ENCODE measurements at places on chromosomes 13 and 19.

- no peak for DNase-seq
Measured at GRCh38 chr19:40954573-40954972, 36.5 kb upstream of the CYP2B6 start.

DNA sequence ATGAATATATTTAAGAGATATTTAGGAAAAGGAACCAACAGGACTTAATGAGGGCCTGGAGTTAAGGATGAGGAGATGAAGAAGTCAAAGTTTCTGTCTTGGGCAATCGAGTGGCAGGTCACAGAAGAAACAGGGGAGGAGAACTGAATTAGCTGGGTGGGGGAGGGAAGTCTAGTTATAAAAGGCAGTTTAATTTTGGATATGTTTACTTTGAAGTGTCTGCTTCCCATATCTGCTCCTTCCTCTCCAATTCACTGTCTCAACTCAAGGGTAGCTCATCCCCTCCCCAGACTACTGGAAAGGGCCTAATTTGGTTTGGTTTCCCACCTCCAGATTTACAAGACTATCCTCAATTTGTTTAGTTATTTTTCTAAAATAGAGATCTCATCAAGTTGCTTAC, 195.9 kb downstream of the VWA8 start:
- DNase-seq: no peak

GRCh38 chr19:2254064-2254872, 1.9 kb downstream of the JSRP1 start:
- no peak for DNase-seq

- DNase-seq: no peak
Measured at GRCh38 chr19:10872546-10873107, 1.3 kb downstream of the CARM1 start.

DNA sequence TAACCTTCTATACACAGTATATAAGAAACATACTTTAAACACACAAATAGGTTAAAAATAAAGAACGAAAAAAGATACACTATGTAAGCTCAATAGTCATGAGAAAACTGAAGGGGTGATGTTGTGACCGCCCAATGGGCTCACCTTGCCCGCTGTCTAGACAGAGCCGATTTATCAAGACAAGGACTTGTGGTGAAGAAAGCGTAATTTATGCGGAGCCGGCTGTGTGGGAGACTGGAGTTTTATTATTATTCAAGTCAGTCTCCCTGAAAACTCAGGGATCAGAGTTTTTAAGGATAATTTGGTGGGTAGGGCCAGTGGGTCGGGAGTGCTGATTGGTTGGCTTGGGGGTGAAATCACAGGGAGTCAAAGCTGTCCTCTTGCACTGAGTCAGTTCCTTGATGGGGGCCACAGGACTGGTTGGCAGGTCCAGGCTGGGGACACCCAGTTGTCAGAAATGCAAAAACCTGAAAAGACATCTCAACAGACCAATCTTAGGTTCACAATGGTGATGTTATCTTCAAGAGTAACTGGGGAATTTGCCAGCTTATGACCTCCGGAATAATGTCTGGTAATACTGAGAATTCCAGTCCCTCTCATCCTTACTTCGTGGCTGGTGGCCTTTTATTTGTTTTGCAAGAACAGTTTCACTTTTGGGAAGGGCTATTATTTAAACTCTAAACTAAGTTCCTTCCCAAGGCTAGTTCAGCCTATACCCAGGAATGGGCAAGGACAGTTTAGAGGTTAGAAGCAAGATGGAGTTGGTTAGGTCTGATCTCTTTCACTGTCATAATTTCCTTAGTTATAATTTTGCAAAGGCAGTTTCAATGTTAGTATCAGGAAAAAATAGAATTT, 96.6 kb downstream of the UBL3 start:
- no peak for DNase-seq

DNA sequence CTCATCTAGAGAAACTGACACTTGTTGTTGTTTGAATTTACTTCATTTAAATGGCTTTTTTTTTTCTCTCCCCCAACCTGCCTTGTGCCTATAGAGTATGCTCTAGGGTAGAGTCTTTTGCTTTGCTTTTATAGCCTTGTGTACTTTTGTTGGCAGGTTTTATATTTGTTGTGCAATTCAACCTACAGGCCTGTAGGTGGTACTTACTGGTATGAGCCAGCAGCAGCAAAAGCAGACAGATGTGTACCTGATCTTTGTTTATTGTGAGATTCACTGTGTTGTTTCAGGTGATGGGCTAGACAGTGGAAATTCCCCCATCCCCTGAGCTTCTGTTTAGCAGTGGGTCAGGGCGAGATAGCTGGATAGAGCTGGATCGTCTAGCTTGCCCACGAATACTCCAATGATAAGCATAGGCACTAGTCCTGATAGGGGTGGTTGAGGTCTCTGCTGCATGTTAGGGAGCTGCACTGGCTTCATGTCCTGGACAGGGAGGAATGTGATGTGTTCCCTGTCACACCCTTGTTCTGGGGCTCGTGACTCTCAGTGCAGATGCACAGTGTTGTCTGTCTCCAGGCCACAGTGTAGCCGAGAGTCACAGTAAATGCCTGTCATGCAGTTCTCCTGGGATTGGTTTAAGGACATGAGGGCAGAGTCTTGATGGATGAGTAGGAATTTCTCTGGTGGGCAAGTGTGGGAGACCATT, 21.3 kb downstream of the DNAJC3 start:
- DNase-seq: no peak

GRCh38 chr13:58583966-58584365, 952.4 kb downstream of the PCDH17 start:
- DNase-seq: no peak

GRCh38 chr19:55376241-55376933, at the start of gene TMEM190:
TMEM190 (plus strand) TSS chr19:55376826; CDS start chr19:55376854, 28 bp downstream.
- no peak for DNase-seq

GRCh38 chr13:61410669-61411297, 4.9 kb downstream of the PCDH20 start:
- no peak for DNase-seq

GRCh38 chr19:40640744-40641143, 39.6 kb downstream of the LTBP4 start:
- no peak for DNase-seq

- DNase-seq: no peak
Measured at GRCh38 chr19:58304748-58305064, 471 bp upstream of the ERVK3-1 start.

DNA sequence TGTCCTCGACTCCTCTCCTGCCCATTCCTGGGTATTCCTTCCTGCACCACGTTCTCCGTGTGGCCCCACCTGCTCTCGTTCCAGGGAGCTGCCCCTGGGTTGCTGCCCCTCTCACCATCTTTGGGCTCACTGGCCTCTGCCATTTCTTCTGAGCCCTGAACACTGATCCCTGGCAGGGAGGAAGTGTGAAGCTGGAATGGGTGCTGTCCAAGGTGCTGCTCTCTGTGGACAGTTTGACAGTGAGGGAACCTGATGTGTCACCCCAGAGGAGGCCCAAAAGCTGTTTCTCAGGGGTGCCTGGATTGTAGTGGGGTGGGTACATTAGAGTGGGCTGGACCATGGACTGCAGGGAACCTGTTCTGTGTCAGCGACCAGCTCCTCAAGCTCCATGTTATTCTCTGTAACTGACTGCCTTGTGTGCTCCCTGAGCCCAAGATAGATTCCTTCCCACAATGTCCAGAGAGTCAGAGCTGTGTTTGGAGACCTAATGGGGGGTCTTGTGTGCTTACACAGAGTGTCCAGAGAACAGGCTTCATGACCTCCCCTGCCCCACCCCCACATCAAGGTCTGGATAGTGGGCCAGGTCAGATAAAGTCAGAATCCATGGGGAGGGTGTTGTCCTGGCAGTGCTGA, 7.2 kb upstream of the CEACAM8 start:
- DNase-seq: peak; percentile 18

DNA sequence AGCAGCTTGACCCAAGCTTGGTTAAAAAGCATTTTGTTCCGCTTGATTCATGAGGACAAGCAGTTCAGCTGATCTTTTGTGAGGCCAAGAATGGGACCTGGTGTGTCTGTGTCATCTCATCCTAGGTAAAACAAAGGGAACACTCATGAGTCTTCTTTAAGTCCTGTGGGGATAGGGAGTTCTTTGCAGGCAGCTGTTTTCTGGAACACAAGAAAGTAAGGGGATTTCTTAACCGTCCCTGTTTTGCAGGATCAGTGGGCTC, 134.5 kb upstream of the TMTC4 start:
- DNase-seq: no peak

DNA sequence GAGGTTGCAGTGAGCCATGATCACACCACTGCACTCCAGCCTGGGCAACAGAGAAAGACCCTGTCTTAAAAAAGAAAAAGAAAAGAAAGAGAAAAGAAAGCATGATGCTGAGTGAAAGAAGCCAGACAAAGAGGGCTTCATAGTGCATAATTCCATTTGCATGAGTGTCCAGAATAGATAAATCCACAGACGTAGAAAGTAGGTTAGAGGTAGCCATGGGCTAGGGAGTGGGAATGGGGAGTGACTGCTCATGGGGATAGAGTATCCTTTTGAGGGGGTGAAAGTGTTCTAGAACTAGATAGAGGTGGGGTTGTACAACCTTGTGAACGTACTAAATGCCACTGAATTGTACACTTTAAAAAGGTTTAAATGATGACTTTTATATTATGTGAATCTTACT, 7.6 kb upstream of the OR1I1 start:
- no peak for DNase-seq

GRCh38 chr13:41577436-41577835, 120.1 kb downstream of the RGCC start:
- peak; percentile 66 for DNase-seq

DNA sequence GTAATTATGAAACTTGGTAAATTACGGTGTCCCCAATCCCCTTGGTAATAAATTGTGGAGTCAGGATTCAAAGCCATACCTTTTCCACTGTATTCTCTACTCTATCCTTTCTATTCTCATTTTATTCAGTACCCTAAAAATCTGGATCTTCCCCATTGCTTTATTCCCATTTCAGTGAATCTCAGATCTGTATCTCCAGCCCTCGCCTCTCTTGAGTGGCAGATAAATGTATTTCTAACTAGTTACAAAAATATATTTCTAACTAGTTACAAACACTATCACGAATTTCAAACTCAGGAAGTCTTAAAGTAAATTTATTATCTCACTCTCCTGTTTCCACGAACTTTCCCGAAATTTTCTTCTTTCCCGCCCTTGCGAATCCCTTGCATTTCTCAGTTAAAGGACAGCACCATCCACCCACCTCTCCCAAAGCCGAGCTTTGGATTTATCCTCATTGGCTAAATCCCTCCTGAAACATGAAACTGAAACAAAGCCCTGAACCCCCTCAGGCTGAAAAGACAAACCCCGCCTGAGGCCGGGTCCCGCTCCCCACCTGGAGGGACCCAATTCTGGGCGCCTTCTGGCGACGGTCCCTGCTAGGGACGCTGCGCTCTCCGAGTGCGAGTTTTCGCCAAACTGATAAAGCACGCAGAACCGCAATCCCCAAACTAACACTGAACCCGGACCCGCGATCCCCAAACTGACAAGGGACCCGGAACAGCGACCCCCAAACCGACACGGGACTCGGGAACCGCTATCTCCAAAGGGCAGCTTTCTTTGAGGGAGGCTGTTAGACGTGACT, 164.3 kb upstream of the PABPC3 start:
- no peak for DNase-seq

GRCh38 chr19:15180451-15181390, 20.1 kb downstream of the NOTCH3 start:
- DNase-seq: no peak

GRCh38 chr19:16829822-16830289, 658 bp downstream of the SIN3B start:
- no peak for DNase-seq

GRCh38 chr19:50501568-50502475, 9.2 kb downstream of the JOSD2 start:
- DNase-seq: peak; percentile 70

DNA sequence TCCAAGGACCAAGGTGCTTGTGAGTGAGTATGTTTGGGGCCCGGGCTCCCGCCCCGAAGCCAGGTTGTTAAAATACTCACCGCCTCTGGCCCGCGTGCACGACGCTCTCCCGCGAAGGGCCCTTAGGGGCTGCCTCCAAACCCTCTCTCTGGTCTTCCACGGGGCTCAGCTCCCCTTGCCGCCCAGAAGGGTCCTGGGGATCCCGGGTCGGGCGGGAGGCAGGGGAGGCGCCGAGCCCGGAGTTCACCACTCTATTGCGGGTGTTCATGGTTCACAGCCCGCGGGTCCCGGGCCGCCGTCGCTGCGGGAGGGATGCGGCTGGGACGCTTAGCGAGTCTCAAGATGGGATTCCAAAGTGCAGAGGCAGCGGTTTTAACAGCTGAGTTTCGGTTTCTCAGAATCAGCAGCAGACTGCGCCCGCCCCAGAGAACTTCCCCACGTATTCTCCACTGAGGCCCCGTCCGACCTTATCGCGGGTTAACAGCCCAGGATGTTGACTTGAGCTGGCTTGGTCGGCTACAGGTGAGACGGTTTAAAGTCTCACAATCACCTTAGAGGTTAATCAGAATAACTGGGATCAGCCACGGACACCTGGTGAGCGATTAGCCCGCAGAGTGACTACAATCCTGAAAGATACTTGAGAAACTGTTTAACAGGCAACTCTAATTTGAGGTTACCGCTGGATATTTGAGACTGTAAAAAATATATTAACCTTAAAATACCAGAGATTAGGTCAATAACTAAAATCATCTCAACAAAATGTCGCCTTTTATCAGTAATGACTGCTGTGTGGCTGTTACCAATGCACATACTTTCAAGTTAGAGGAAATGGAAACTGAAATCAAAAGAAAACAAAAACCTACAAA, at the start of gene EPSTI1:
Gene EPSTI1 (minus strand): TSS at position 344 of the 866 bp plus-strand sequence. CDS start 76 bp downstream, at position 268.
- peak; percentile 89 for DNase-seq

- DNase-seq: peak; percentile 90
Measured at GRCh38 chr19:56477429-56478338, 539 bp upstream of the ZNF667 start.

DNA sequence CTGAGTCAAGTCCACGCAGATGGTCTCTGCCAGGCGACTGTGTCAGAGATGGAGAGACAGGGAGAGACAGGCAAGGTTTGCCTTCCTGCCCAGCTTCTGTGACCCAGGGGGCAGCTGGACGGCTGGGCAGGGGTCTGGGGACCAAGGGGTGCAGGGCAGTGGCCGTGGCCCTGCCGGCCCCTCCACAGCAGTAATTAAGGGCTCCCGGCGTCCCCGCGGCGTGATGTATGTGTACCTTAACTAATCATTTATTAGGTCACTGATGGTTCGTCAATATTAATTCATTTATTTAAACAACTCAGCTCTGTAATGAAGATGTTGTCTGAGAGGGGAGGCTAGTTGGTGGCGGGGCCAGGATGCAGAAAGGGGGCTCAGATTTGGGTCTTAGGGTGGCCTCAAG, 28.6 kb upstream of the TCF3 start:
- DNase-seq: no peak

- DNase-seq: no peak
Measured at GRCh38 chr19:39246951-39247669, 1.5 kb downstream of the IFNL4 start.

Measured in left lung (tissue), 14 donors.